Suppressor macrophage treated with lipopolysaccharide for 1 hour (primary cell): ENCODE measurements at places on chromosomes 5 and 9.
A peak's percentile ranks its signal among the peaks of the same experiment; 100 is the strongest.

DNA sequence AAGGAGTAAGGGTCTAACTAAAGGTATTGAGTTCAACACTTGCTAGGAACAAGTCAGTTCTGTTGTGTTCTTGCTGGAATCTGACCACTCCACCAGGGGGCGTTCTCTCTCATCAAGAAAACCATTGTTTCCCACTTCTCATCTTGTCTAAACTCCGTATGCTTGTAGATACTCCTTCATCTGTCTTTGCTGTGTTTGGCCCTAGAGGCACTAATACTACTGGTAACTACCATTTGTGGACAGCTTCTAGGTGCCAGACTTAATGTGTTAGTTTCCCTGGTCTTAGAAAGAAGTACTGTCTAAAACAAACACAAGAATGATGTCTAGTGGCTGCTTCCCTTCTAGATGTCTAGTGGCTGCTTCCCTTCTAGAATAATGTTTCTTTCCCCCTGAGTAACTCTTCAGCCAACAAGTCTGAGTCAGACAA, 18.7 kb upstream of the PTPDC1 start:
- DNase-seq: peak; percentile 84

- peak; percentile 22 for DNase-seq
These were observed 27.7 kb upstream of the CDC23 start for GRCh38 chr5:138240650-138241385.

DNA sequence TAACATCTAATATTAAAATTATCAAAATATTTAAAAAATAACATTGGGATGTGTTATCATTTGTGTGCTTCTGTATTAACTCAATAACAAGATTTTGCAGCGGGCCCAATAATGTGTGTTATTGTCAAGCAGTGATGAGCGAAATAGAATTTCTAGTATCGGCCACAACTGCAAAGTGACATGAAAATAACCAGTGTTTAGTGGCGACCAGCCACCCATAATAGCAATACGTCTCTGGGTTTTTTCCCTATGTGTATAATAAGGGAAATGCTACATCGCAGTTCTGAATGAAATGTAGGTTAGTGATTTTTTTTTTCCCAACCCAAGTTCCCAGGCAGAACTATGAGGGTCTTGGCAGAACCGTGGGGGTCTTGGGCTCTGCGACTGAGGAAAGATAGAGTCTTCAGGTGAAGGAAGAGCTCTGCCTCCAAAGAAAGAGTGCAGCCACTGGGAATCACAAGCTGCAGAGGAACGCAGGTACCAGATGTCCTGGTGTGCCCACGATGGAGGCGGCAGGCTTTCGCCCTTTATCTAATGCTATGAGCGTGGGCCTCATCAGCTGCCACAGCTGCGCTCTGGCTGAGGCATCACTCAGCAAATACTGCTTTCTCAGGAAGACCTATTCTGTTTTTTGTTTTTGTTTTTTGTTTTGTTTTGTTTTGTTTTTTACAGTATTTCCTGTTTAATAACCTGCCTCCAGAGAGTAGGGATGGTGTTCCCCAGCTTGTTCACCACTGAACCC, 235.0 kb downstream of the ROR2 start:
- no peak for DNase-seq

DNA sequence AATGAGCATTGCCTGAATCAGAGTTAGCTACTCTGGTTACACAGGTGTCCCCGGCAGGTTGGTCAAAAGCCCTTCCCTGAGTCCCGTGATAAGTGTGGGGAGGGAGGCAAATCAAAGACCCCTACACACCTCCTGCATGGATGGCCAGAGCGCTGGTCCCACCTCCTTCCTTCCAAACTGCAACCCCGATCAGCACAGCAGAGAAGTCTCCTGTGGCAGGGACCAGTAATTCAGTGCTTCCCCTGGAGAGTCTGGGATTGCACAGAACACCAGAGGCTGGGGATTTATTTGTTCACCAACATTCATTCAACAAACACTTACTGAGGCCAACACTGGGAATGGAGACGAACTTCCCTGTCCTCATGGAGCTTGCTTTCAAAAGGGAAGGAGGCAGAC, 46.2 kb downstream of the NSUN2 start:
- DNase-seq: no peak

DNA sequence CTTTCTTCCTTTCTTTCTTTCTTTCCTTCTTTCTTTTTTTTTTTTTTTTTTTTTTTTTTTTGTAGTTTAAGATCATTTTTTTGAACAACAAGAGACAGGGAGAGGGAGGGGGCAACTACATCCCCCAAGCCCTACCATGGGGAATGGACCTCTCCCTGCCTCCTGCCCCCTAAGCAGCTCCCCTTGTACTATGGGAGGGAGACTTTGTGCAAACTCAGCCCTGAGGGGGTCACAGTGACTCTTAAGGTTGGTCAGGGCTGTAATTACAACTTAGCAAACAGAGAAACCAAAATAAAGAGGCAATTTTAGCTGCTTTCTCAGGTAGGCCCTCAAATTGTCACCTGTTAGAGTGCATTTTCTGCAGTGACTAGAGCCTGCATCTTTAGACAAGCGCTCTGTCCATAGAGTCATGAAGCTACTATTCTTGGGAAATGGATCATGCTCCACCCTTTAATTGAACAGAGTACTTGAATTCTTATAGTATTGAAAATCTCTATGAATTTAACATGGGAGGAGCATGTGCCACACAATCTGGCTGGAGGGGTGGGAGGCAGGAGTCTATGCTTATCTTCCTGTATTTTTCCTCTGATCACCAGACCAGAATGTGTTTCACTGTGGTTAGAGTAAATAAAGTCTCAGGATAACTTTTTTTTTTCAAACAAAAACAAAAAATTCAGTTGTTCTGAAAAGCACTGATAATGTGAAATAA, 24.3 kb upstream of the PIK3R1 start:
- no peak for DNase-seq

DNA sequence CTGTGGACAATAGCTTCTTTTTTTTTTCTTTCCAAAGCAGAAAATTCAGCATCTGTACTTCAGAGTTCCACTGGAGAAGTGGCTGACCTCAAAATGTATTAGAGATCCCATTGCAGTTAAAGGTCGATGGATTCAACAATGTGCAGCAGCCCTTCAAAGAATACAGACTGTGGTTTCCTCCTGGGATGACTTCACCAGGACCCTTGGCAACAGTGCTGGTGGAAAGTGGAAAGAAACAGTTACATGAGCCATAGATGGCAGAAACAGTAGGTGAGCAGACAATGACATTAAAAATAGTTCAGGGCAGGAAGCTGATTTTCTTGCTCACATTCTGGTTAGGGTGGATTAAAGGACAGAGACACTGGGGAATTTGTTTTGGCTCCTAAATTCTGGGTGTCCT, 62.4 kb downstream of the SLC28A3 start:
- no peak for DNase-seq

- no peak for DNase-seq
These were observed 132.5 kb downstream of the MVB12B start for GRCh38 chr9:126459126-126459525.

- no peak for DNase-seq
These were observed 4.6 kb downstream of the SNCAIP start for GRCh38 chr5:122316656-122317055.

- DNase-seq: no peak
These were observed 60.1 kb downstream of the MAT2B start for GRCh38 chr5:163565492-163565891.

- no peak for DNase-seq
These were observed 1123.8 kb upstream of the CDH6 start for GRCh38 chr5:30069441-30070263.

DNA sequence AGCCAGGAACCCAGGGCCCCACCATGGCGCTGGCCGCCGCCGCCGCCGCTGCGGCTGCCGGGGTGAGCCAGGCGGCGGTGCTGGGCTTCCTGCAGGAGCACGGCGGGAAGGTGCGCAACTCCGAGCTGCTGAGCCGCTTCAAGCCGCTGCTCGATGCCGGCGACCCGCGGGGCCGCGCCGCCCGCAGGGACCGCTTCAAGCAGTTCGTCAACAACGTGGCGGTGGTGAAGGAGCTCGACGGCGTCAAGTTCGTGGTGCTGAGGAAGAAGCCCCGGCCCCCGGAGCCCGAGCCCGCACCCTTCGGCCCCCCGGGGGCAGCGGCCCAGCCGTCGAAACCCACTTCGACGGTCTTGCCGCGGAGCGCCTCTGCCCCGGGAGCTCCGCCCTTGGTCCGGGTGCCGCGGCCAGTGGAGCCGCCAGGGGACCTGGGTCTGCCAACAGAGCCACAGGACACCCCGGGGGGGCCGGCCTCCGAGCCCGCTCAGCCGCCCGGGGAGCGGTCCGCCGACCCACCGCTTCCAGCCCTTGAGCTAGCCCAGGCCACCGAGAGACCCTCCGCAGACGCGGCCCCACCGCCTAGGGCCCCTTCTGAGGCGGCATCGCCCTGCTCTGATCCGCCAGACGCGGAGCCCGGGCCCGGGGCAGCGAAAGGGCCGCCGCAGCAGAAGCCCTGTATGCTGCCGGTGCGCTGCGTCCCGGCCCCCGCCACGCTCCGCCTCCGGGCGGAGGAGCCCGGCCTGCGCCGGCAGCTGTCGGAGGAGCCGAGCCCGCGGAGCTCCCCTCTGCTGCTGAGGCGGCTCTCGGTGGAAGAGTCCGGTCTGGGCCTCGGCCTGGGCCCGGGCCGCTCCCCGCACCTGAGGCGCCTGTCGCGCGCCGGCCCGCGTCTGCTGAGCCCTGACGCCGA, 749 bp downstream of the SOWAHA start:
- no peak for DNase-seq

DNA sequence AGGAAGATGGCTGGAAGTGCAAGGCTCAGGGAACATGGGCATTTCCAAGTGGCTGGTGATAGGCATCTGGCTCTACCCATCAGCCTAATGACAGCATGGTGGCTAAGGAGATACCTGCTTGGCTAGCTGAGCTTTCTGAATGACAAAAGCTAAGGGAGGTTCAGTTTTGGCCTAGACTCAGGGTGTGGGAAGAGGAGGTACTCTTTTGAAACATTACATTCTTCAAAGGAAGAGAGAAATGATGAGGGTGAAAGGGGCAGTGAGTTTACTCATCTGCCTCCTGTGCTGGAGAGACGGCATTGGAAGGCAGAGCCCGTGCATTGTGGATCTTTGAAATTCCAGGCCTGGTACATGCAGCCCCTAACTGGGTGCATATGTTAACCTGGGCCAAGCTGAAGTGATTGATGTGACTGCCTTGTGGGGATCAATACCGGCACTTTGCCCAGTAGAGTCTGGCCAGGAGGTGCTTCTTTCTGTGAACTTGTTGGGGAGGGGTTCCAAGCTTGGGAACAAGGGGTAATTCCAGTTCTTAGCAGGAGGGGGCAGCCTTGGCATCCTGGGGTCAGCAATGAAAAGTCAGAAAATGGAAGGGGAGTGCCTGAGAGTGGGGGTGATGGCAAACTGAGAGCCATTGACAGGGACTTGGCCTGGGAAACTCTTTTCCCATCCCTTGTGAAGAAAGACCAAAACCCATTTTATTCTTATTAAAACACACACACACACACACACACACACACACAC, 108.6 kb downstream of the ACER2 start:
- peak; percentile 38 for DNase-seq

DNA sequence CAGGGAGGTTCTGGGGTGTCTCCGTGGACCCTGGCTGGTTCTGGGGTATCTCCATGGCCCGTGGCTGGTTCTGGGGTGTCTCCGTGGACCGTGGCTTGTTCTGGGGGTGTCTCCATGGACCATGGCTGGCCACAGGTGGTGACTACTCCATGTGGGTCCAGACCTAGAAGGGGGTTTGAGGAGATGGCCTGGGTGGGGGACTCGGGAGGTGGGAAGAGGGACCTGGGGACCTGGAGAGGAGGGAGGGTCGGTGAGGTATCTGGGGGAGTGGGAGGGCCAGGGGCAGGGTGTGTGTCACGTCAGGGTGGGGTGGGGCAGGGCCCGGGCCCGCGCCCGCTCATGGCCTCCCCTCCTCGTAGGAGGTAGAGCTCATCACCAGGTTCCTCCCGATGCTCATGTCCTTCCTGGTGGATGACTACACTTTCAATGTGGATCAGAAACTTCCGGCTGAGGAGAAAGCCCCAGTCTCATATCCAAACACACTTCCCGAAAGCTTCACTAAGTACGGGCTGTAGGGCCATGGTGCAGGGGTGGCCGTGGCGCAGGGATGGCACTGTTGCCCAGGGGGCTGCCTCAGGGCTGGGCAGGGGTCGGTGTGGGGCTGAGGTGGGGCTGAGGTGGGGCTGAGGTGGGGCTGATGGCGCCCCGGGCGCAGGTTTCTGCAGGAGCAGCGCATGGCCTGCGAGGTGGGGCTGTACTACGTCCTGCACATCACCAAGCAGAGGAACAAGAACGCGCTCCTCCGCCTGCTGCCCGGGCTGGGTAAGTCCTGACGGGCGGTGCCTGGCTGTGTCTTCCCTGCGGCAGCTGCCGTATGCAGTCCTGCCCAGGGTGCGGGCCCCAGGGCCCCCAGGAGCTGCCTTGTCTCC, 10.7 kb upstream of the TOR4A start:
- no peak for DNase-seq

GRCh38 chr5:378976-379742, 57.6 kb downstream of the AHRR start:
- DNase-seq: no peak

DNA sequence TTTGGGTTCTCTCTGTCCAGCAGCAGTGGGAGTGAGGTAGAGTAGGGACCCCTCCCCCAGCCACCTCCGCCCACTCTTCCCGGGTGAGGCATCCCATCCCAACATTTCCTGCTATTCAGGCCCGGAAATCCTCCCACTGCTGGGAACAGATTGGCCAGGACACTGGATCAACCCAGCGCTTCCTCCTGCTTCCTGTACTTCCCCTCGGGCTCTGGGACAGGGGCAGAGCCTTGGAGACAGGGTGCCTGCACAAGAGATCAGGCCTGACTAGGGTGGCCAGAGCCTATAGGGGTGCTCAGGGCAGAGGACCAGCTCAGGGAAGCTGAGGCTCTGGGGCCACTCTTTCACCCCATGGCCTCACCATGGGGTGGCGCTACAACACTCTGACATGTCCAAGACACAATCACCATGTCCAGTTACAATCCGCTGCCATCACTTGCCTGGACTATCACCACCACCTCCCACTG, 14.5 kb downstream of the SH2D3C start:
- peak; percentile 76 for DNase-seq
